ENCODE measurements at places on chromosomes 2 and 18. TPM values are rescaled to one million over a fixed set of nuclear protein-coding genes. Genes with fewer than 3 reads are reported as not detected.

The KCNJ13 gene
- under 0.01 TPM for total RNA-seq

The PLB1 gene
- 0.30 TPM for total RNA-seq

The SLC23A3 gene
- total RNA-seq = 0.65 TPM

The EN1 gene
- not detected for total RNA-seq

The EVX2 gene
- not detected for total RNA-seq

The CDH19 gene
- total RNA-seq = not detected

The TEX51 gene
- total RNA-seq = not detected

The KIF5C gene
- total RNA-seq = under 0.01 TPM

The IL18R1 gene
- total RNA-seq = 3.0 TPM

The ACOXL gene
- total RNA-seq = not detected

The OR6B2 gene
- total RNA-seq = not detected

The CAPN14 gene
- total RNA-seq = under 0.01 TPM

The SAG gene
- under 0.01 TPM for total RNA-seq

The INPP1 gene
- total RNA-seq = 9.4 TPM

The TUBB8B gene
- not detected for total RNA-seq

The SERPINB10 gene
- 0.32 TPM for total RNA-seq

The GPR17 gene
- 0.30 TPM for total RNA-seq

The IL1R2 gene
- total RNA-seq = 0.46 TPM

The BOK gene
- total RNA-seq = 34.4 TPM

The VIL1 gene
- not detected for total RNA-seq

The TXNDC2 gene
- total RNA-seq = not detected

The MYO1B gene
- total RNA-seq = 61.7 TPM

The MC2R gene
- total RNA-seq = not detected

The PREPL gene
- 31.9 TPM for total RNA-seq
